ENCODE measurements at places on chromosomes 11 and 22.

DNA sequence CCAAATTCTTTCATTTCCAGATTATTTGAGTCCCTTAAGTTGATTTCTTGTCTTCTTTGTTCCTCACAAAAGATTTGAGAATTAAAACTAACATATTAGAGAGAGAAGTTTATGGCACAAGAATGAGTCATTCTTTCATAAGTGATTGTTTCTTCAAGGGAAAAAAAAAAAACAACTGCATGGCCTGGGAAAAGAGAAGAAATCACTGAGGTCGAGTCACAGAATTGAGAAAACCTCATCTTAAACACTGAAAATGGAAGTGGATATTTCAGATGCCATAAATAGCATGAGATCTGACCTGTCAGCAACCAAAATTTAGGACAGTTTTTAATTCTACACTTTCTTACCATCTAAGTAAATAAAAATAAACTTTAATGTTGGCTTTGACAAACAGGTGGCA lies 87.2 kb downstream of the CWF19L2 start:
- no peak for DNase-seq

DNA sequence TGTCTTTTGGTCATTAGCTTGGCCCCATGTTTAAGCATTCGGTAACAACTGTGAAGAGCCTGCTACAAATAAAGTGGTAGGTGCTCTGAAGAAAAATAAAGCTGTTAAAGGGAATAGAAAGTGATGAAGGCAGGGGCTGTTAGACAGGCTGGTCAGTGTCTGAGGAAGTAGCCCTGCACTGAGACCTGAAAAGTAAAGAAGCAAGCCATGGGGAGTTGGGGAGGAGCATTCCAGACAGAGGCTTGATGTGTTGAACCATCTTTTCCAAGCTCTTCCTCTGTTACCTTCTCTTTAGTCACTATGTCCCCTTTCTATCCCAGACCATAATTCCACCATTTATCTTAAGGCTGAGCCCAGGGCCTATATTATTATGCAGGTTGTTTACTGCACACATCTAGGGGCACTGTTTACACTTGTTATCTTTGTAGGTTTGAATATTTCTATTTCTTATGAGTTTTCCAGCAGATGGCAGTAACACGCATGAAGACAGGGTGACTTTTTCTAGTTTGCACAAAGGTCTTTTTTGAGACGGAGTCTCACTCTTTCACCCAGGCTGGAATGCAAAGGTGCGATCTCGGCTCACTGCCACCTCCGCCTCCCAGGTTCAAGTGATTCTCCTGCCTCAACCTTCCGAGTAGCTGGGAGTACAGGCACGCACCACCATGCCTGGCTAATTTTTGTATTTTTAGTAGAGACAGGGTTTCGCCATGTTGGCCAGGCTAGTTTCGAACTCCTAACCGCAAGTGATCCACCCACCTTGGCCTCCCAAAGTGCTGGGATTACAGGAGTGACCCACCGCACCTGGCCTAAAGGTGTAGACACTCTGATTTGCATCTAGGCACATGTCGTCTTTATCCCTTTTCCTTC lies 23.0 kb downstream of the ZFTA start:
- DNase-seq, result no peak

DNA sequence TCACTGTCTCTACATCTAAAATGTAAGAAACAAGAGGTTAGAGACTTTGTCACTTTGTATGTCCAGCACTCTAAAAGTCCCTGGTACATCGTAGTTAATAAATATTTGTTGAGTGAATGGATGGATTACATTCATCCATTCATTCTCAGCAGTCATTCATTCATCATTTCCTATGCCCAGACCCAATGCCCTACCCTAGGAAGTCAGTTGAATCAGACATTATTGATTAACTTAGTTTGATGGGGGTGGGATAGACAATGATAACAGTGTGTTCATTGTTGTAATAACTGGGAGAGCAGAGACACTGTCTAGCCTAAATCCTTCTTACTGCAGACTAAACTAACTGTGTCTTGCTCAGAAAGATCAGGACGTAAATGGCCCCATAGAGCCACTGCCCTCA lies 1.2 kb upstream of the CENPM start:
- DNase-seq, result no peak

DNA sequence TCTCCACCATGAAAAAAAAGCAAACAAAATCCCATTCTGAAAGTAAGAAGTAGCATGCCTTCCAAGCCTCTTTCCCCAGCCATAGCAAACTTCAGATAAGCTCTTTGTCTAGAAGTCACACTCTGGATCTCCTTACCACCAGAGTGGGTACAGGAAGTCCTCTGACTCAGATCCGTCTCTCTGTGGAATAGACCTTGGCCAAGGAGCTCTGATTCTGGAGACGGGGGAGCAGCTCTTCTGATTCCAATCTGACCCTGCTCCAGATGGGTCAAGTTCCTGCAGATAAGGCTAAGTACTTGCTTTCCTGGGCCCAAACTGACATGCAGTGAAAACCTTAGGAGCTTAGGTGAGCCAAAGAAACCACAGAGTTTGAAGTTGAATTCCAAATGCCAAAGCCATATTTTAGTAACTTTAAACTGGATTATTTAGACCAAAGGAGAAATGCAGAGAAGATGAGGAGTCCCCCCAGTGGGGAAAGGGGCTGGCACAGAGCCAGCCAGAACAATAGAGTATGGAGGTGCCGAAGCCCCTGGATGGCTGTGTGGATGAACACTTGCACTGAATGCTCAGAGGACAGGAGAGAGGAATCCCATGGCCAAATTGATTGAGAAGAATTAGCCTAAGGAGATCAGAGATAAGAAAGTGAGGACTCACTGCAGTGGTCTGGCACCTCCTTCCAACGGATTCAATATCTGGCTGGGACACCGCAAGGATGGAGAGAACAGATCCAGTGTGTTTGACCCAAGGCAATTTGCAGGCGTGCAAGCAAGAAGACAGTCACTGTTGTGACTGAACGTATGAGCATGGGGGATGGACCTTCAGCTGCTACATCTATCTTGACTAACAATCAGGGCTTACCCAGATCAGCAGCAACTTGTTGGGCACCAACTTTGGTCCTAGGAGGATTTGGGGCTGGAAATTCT lies 54.9 kb downstream of the ENDOD1 start:
- DNase-seq, result no peak

DNA sequence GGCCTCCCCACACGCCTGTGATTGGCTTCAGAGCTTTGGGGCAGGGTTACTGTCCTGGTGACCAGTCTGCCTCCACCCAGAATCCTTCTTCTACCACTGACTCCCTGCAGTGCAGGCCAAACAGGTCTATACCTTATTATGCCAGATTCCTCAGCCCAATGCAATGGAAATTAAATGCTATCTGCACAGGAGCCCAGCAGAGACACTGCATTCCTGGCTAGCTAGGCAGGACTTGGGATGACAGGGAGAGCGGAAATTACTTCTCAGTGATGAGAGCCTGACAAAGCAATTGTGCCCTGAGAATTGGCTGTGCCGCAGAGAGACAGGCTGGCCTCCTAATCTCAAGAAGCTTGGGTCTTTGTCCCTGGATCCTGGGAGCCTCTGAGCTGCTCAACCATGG lies 143.8 kb upstream of the NCAM1 start:
- DNase-seq, result no peak

DNA sequence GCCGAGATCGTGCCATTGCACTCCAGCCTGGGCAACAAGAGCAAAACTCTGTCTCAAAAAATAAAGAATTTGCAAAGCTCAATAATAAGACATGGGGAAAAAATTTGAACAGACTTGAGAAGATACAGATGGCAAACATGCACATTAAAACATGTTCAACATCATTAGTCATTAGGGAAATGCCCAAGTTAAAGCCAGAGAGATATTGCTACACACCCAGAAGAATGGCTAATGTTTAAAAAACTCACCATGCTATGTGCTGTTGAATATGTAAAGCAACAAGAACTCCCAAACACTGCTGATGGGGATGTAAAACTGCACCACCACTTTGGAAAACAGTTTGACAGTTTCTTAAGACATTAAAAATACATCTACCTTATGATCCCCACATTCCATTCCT lies 12.6 kb downstream of the LRRC75B start:
- DNase-seq, result no peak

- no peak for DNase-seq
Measured at GRCh38 chr22:33427461-33427860, 369.3 kb upstream of the SYN3 start.

GRCh38 chr11:12013781-12014180 lies 5.4 kb upstream of the DKK3 start:
- no peak for DNase-seq

DNA sequence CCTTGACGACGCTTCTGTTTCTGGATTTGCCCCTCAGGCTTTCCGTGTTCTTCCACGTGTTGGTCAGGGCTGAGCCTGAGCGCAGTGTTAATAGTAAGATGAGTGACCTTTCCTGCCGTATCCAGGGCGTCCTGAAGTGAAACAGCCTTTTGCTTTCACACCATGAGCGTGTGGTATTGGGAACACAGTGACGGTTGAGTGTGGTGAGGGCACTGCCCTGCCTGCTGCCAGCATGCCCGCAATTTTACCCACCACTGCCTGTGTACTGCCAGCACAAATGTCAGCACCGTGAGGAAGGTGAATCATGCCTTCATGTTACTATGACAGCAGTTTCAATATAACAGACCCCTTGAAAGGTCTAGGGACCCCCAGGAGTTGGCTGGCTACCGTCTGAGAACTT lies 217.1 kb downstream of the TBC1D22A start:
- DNase-seq, result no peak

GRCh38 chr11:130088919-130089673 lies 19.4 kb downstream of the APLP2 start:
- no peak for DNase-seq

- no peak for DNase-seq
Measured at GRCh38 chr11:35524780-35525179, 636 bp downstream of the PAMR1 start.

DNA sequence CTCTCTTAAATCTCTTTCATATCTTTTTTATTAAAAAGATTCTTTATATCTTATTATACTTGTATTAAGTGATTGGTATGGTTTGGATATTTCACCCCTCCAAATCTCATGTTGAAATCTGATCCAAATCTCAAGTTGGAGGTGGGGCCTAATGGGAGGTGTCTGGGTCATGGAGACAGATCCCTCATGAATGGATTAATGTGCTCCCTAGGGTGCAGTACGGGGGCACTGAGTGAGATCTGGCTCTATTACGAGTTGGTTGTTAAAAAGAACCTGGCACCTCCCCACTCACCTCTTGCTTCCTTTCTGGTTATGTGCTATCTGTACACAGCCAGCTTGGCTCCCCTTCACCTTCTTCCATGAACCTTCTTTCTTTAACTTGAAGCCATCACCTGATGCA lies 149.6 kb downstream of the CWF19L2 start:
- DNase-seq, result no peak

DNA sequence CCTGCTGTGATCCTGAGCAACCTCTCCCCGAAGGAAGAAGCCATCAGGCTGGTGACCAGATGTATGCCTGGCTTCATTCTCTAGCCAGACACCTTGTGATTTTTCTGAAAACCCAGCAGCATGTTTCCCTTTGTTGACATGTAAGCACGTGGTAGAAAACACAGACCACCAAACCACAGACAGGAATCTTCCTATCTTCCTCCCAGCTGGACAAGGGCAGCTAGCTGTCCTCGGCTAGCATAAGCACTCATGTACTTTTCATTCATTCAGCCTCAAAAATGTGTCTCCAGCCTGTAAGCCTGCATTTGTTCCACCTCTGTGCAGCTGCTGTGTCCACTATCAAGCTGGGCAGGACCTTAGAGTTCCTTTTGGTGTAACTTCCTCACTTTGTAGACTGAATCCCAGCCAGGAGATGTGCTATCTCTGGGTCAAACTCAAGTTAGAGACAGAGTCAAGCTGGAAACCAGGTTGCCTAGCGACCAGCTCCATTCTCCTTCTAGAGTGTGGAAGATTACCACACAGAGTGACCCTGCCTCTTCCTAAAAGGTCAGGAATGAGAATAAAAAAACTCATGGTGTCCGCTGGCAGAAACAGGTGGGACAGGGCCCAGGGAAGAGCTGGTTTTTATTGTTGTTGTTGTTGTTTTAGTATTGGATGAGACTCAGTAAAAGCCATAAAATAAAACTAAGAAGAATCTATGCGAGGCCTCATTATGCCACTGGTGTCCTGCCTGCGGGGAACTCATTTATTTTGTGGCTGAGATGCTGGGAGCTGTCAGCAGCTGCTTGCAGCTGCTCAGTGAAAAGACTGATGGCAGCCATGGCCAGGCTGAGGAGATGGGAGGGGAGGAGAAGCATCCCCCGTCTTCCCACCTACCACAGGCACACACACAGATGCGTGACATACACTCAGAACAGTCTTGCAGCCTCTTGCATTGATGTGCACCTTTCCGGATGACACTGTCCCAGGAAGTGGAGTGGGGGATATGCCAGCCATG lies 7.4 kb upstream of the CLMP start:
- DNase-seq, result no peak

GRCh38 chr11:65928667-65929066 lies 9.4 kb downstream of the DRAP1 start:
- DNase-seq, result no peak

GRCh38 chr22:32522237-32522636 lies 47.6 kb downstream of the FBXO7 start:
- no peak for DNase-seq

- no peak for DNase-seq
Measured at GRCh38 chr11:128914216-128915148, 23.3 kb downstream of the KCNJ5 start.

- no peak for DNase-seq
Measured at GRCh38 chr11:12200991-12201985, 90.9 kb downstream of the MICAL2 start.

- DNase-seq, result no peak
Measured at GRCh38 chr11:20047769-20048154, 112.5 kb downstream of the DBX1 start.

DNA sequence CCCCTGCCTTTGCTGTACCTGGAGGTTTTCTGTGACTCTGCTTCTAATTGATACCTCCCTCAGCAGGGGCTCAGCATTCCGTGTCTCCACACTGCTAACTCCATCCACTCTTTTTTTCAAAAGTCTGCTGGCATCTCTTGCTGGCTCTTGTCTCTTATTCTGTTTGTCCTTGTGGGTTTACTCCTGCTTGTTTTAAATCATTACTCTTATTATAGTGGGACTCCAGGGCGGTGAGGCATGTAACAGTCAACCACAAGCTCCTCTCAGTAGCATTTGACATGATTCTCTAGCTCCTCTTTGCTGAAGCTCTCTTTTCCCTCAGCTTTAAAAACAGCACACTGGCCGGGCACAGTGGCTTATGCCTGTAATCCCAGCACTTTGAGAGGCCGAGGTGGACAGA lies 260.2 kb upstream of the NARS2 start:
- no peak for DNase-seq

All from right renal pelvis (tissue), 4 donors.